ENCODE measurements at places on chromosomes 12 and 14.
A peak's percentile ranks its signal among the peaks of the same experiment; 100 is the strongest.

GRCh38 chr12:11757095-11757494, 107.6 kb downstream of the ETV6 start:
- DNase-seq: no peak

GRCh38 chr12:573232-573631, 90.0 kb downstream of the NINJ2 start:
- peak; percentile 25 for DNase-seq

- DNase-seq: no peak
These were observed 1445.8 kb upstream of the FLRT2 start for GRCh38 chr14:84084056-84084630.

GRCh38 chr14:73829071-73829470, 22.6 kb upstream of the PTGR2 start:
- DNase-seq: no peak

GRCh38 chr12:19833775-19834501, 394.6 kb downstream of the AEBP2 start:
- DNase-seq: no peak

GRCh38 chr12:11623382-11623781, 26.1 kb upstream of the ETV6 start:
- no peak for DNase-seq
